ENCODE measurements at places on chromosomes 6 and 20. TPM values are rescaled to one million over a fixed set of nuclear protein-coding genes. Genes with fewer than 3 reads are reported as not detected.

DNA sequence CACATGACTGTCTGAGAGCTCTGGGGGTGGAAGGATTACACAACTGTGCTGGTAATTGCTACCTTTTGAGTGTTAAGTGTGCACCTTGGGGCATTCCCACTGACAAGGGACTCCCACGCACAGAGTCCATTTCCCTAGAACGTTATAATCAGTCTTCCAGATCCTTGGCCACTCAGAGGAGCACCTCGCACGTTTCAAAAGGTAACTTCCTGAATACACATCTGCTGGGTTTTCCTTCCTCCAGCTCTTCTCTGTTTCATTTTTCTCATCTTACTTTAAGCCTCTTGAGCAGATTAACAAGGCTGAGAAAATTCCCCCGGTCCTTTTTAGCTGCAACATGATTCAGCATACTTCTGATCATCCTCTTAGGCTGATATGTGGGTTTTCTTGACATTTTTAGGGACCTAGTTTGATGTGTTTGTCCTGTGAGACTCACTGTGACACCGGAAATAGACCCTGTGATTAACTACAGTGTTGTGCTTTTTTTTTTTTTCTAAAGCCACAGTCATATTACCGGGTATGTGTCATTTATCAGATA, 98.4 kb upstream of the DUSP22 start:
- DNase-seq, result no peak

The EHMT2 gene
- 29.6 TPM for total RNA-seq

GRCh38 chr6:157944983-157945931, 36.4 kb upstream of the SYNJ2 start:
- no peak for DNase-seq

DNA sequence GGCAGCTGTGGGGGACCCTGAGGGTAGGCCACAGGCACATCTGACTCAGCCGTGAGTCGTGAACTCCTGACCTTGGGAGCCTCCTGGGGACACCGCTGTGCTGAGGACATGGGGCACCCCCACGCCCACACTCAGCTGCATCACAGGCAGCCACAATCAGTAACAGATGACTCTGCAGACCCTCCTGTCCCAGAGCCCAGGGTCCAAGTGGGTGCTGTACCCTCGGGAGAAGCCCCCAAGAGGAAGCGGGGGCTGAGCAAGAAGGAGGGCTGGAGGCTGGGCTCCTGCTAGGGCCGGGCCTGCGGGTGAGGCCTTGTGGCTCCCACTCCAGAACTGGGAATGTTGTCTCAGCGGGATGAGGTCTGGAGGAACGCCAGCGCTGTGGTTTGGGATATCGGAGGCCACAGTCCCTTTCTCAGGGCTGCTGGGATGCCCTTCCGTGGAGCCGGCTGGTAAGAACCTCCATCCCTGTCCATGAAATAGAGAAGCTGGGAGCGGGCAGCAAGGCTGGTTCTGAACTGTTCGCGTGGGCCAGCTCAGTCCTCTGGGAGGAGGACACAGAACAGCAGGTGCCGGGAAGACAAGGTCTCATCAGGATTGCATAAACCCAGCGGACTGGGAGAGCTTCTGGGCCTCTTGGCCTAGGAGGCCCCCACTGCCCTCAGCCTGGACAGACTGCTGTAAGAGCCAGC, 3.1 kb upstream of the LAMA5 start:
- DNase-seq, result no peak

DNA sequence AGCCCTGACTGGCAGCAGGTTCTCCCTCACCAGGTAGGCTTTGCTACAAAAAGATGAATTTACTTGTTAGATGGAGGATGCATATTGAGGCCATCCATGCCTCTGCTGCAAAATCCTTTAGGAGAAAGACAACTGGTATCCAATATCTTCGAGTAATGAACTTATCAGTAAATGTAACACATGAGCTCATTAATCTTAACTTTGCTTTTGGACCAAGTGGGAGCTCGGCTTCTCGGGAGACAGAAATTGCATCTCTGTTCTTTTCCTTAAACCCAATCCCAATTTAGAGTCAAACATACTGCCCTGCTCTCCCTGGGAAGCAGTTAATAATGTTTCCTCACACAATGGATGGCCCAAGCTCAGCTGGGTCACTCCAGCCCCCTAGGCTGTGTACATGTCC, 330.5 kb downstream of the ZFAND3 start:
- DNase-seq, result no peak

GRCh38 chr6:3651698-3652229, 99.7 kb downstream of the PXDC1 start:
- no peak for DNase-seq

DNA sequence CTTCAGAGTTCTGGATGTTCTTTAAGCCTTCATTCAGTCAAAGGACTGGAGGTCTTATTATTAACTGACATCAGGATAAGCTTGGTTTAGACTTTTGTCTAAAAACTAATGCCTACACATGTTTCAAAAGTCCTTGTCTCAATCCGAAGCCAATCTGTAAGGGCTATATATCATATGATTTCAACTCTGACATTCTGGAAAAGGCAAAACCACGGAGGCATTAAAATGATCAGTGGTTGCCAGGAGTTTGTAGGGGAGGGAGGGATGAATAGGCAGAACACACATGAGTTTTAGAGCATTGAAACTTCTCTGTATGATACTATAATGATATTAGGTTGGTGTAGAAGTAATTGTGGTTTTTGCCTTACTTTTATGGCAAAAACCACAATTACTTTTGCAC, 1285.8 kb upstream of the CITED2 start:
- DNase-seq, result no peak

DNA sequence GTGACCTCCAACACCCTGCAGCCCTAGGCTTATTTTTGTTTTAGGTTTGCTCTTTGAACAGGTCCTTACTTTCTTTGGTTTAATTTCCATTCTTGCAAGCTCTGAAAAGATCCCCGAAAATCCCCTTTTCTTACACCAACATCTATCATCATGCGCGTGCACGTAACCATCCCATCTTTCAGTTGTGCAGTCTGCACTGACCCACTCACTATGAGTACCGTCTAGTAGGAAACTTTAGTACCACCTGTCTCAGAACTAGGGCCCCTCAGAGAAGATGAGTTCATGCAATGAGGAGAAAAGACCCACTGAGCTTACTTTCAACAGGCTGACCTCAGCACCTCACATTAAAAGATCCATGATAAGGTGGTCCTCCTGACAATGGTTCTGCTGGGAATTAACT, 120.6 kb upstream of the AGPAT4 start:
- DNase-seq, result no peak

DNA sequence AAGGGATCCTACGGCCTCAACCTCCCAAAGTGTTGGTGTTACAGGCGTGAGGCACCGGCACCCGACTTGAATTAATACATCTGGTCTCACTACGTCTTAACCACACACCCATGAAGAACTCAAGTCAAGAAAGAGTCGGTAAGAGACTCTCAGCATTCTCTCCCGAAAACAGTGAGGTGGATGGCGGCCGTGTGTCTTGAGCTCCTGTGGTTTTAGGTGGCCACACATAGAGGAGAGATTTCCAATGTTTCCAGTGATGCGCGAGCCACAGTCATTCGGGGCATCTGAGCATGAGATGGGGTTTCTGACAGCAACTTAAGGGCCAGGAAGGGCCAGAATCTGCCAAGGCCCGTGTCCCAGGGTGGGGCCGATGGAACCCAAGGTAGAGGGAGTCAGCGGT, 766.4 kb upstream of the DEFB115 start:
- DNase-seq, result no peak

DNA sequence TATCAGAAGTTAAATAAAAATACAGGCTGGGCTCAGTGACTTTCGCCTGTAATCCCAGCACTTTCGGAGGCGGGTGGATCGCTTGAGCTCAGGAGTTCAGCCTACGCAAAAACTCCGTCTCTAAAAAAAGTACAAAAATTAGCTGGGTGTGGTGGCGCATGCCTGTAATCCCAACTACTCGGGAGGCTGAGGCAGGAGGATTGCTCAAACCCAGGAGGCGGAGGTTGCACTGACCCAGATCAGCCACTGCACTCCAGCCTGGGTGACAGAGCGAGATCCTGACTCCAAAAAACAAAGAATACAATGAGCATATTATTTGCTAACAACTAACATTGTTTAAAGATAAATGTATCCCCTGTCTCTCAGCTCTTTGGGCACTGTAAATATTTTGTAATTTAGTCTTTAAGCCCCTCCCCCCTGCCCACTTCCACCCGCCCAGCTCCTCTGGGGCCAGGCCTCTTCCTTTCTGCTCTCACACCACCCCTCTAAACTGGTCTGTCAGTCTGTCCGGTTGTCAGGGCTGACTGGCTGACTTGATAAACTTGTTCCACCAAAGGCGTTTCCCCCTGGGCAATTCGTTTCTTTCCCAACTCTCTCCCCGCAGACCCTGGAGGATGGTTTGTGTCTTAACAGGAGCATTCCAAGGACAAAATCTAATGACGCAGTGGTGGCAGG, 62.4 kb upstream of the QKI start:
- DNase-seq, result no peak

DNA sequence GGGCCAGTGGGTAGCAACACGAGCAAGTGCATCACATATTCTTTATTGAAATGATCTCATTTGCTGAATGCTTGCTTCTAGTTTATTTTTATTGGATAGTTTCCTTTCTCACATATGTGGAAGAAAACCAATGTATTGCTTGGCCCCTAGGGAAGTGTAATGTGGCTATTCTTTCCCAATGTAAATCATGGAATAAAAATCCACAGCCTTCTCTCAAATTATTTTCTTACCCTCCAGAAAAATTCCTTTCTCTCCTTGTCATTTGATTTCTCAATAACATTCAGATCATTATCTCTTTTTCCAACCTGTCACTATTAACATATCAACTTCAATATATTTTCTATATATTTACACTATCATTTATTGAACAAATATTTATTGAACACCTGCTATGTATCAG, 51.9 kb upstream of the PTPRK start:
- no peak for DNase-seq

The LY6G6F gene
- total RNA-seq, result not detected

DNA sequence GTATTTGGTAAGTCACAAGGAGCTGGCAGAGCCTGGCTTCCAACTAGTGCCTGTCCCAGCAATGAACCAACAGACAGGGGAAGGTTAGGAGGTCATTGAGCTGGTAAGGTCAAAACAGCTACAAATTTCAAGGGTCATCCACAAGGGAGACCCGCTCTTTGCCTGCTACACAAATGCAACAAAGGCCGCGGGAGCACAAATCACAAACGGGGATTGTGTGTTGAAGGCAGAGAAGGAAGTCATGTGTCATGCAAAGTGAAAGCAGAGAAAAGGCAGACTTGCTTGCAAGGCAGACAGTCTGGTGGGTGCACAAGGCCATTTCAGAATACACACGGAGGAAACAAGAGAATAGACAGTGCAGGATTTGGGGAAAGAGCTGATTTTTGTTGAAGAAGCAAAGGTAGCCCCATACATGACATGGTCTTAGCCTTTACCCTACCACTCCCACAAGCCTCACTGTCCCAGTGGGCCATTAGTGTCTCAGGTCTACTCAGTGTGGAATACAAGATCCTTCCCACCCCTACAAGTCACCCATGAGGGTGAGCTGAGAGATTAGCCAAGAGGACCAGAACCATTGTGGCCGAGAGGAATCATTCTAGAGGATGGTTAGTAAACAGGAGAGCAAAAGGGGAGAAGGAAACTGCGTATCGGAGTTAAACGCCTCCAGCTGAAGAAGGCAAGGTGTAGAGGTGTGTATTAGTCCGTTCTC, 18.1 kb upstream of the SAMHD1 start:
- DNase-seq, result no peak

DNA sequence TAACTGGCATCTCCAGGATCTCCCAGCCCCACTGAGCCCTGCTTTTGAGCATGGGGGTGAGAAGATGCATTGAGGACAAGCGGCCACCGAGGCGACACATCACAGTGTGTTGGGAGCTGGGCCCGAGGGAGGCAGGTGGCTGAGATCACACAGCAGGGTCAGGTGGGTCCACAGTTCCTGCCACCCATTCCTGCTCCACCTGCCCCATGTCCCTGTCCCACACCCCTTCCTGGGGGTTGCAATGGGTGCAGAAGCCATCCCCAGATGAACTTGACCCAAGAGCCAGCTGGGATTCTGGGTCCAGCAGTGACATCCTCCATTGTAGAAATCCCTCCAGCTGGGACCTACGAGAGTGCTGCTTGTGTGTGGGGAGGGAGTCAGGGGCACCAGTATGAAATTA, 1.0 kb downstream of the TGM2 start:
- no peak for DNase-seq

The CCN6 gene
- total RNA-seq, result not detected

DNA sequence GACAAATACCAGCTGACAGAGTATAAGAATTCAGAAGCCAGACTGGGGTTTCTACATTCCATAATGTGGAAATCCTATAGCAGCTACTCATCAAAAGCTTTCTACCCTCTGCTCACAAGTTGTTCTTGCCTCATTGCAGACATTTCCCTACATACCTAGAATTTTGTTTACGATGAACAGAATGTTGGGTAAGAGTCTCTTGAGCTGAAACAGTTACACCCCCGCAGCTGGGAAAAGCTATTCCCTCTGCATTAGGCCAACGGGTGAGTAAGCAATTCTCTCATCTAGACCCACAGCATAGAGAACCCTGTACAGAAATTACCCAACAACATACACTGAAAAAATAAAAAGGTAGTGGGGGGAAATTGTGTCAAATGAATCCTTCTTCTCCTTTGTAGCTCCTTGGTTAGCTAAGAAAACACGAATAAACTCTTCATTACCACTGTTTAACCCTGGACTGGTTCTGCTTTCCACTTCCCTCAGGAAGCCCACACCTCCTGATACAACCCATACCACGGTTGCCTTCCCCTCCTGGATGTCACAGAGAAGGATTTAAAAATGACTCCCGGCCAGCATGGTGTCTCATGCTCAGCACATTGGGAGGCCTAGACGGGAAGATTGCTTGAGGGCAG, 215.0 kb upstream of the SHLD1 start:
- DNase-seq, result no peak

The ULBP3 gene
- 1.9 TPM for total RNA-seq

GRCh38 chr20:15201602-15202001, 864.2 kb upstream of the FLRT3 start:
- DNase-seq, result no peak

DNA sequence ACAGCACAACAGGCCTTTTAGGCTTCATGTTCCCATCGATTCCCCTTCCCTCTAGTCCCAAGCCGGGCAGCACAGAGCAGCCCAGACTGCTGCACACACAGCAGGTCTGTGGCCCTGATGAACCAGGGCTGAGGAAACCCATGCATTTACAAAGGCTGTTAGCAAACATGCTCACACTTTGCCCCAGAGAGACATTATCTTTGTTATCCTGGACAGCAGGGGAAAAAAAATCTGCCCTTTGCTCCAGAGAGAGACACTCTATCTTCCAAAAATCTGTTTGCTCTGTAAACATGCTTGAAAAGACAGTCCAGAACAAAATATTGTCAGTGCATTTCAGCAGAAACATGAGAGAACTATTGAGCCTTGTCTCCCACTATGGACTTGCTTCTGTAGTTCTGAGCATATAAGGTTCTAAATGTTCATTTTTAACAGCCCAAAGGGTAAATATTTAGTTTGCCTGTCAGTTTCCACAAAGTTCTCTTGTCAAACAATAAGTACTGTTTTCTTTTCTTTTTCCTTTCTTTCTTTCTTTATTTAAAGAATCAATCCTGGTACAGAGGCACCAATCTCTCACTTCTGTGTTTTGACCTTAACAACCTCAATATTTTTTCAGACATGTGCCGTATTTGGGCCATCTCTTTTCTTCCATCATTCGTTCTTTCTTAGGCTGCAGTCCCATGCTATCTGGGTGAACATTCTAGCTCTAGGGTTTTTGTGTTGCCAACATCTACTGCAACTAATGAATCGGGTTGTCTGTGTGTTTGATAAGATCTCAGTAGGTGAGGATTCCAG, 468.0 kb downstream of the EPM2A start:
- peak; percentile 21 for DNase-seq
